ENCODE measurements at places on chromosomes 6 and 20.

GRCh38 chr20:57504411-57504810 lies 20.5 kb downstream of the CTCFL start:
- DNase-seq: no peak

- DNase-seq: peak; percentile 81
Observed at GRCh38 chr6:142387997-142388815, 86.4 kb downstream of the ADGRG6 start.

DNA sequence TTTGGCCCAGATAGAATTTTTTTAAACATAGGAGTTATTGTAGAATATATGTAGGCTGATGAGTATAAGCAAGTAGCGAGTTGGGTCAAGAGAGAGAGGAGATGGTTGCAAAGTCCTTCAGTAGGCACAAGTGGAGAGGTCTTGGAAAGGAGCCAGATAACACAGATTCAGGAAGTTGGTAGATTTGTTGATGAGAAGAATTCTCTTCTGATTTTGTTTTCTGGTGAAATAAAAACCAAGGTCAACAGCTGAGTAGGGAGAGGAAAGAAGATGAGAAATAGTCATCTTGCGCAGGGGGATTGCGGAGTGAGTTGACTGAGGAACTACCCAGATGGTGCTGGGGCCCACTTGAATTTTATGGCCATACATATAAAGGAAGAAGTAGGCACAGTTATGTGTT lies 17.4 kb upstream of the CD83 start:
- peak; percentile 31 for DNase-seq

DNA sequence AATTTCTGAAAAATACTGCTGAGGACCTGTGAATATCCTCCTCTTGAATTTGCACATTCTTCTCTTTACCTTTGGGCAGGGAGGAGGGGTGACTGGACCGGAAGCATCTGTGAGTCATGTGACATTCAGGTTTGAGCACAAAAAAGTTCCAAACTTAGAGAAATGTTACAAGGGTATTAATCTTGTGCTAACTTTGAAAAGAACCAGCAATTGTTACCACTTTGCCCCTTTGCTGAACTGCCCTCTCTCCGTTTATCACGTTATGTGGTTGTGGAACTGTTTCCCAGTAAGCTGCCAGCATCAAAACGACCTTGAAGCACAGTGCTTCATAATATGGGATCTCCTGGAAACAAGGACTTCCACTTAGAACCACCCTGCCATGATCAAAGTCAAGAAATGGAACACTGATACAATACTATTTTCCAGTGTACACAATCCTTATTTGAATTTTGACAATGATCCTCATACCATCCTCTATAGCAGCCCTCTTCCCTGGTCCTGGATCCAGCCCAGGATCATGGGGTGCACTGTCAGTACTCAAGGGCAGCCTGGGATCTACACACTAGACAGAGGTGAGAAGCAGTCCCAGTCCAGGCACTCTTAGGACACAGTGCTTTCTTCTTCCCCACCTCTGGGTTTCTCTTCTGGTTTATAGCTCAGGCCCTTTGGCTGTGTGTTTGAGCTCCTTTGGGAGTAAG lies 2.3 kb upstream of the TUBB1 start:
- DNase-seq: peak; percentile 57

- no peak for DNase-seq
Observed at GRCh38 chr6:45724511-45724910, 291.1 kb downstream of the CLIC5 start.

GRCh38 chr6:90989763-90990162 lies 402.9 kb upstream of the MAP3K7 start:
- DNase-seq: no peak

- no peak for DNase-seq
Observed at GRCh38 chr20:6041808-6042265, 12.0 kb downstream of the LRRN4 start.

DNA sequence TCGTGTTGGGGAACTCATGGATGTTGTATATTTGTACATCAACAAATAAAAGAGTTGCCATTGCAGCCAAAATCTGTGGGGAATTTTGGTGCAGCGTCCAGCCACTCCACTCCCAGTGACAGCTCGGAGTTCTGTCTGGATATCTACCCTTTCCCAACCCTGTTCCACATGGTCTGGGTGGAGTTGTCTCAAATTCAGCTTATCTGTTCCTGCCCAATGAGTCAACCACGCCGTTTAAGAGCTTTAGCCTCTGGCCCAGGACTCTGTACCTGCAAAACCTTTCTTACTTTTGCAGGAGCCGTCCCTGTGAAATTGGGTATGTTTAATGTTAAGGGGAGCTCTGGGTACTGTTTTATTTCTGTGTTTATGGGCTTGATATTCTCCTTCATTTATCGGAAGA lies 33.9 kb upstream of the OVOL2 start:
- no peak for DNase-seq

DNA sequence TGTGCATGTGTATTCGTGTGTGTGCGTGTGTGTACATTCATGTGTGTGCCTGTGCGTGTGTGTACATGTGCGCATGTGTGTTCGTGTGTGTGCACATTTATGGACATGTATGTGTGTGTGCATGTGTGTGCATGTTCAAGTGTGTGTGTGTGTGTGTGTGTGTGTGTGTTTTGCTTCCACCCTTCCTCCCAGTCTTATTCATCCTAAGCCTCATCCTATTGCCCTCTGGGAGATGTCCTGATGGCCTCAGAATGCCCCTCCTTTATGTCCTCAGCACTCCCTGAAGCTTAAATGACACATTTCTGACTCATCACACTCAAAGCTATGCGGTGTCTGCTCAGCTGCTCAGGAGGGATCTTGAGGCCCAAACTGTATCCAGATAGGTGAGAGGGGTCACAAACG lies 76.6 kb upstream of the CCDC167 start:
- no peak for DNase-seq

- no peak for DNase-seq
Observed at GRCh38 chr20:39136798-39137197, 174.7 kb downstream of the DHX35 start.

GRCh38 chr6:139099984-139100383 lies 34.9 kb upstream of the HECA start:
- no peak for DNase-seq

DNA sequence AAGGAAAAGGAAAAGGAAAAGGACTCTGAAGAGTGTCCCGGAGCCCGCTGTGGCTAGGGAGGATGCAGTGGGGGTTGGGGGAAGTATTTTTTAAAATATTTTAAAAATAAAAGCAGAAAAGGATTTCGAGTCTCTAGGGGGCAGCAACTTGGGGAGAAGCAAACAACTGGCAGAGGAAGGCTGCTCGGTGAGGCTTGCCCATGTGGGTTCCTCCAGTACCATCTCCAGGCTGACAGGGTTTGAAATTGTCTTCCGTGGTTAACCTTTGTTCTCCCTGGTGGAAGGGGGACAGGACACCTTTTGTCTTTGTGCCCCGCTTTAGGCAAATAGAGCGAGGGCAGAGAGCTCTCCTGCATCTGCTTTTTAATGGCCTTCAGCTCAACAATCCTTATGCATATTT lies 60.4 kb upstream of the SNX9 start:
- peak; percentile 59 for DNase-seq

Measured in hematopoietic multipotent progenitor cell treated with erythropoietin and hydrocortisone succinate and interleukin-3 and kit ligand, for 6 days (in vitro differentiated cells).